Large intestine (tissue), 12 donors: ENCODE measurements at places on chromosomes 12 and 14. TPM values are rescaled to one million over a fixed set of nuclear protein-coding genes. Genes with fewer than 3 reads are reported as not detected.

KRT80 gene
- polyA plus RNA-seq, result 0.45 TPM

CPNE6 gene
- 0.31 TPM for polyA plus RNA-seq

KITLG gene
- polyA plus RNA-seq, result 17.2 TPM

INSM2 gene
- 0.03 TPM for polyA plus RNA-seq

WNT1 gene
- polyA plus RNA-seq, result not detected

CLEC1A gene
- 2.5 TPM for polyA plus RNA-seq

ANO2 gene
- polyA plus RNA-seq, result 2.7 TPM

HNF1A gene
- 55.5 TPM for polyA plus RNA-seq

KCNH3 gene
- 2.2 TPM for polyA plus RNA-seq

NTF3 gene
- 2.1 TPM for polyA plus RNA-seq

FBLN5 gene
- polyA plus RNA-seq, result 63.2 TPM

ASCL1 gene
- 6.4 TPM for polyA plus RNA-seq

FLRT2 gene
- polyA plus RNA-seq, result 46.9 TPM

KRT4 gene
- not detected for polyA plus RNA-seq
